Stimulated activated CD8-positive, alpha-beta memory T cell treated with anti-CD3 and anti-CD28 coated beads, Interleukin-2, amount 100 ng/mL, for 1 hour (primary cell): ENCODE measurements at places on chromosomes 2 and 18.

DNA sequence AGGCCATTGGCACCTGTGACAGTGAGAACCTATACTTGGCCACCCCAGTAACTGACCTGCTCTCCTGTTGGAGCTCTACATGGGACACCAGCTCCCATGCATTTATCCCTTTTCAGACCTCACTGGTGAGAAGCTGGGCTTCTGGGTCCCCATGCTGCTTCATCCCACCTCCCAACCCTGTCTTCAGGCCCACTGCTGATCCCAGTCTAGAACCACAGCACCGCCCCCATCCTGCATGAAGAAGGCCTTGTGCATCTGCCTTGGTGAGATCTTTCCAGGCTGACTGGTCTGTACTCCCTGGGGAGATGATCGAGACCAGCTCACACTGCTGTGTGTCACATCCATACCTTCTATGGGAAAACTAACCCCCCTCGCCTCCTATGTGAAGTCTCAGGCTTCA is 22.7 kb downstream of the TTC32 start:
- DNase-seq: no peak

GRCh38 chr2:214800180-214800579 is 9.3 kb downstream of the BARD1 start:
- no peak for DNase-seq

- DNase-seq: no peak
Measured at GRCh38 chr2:215904101-215904500, 109.2 kb downstream of the MREG start.

GRCh38 chr2:201961401-201961800 is 72.3 kb upstream of the FZD7 start:
- no peak for DNase-seq

DNA sequence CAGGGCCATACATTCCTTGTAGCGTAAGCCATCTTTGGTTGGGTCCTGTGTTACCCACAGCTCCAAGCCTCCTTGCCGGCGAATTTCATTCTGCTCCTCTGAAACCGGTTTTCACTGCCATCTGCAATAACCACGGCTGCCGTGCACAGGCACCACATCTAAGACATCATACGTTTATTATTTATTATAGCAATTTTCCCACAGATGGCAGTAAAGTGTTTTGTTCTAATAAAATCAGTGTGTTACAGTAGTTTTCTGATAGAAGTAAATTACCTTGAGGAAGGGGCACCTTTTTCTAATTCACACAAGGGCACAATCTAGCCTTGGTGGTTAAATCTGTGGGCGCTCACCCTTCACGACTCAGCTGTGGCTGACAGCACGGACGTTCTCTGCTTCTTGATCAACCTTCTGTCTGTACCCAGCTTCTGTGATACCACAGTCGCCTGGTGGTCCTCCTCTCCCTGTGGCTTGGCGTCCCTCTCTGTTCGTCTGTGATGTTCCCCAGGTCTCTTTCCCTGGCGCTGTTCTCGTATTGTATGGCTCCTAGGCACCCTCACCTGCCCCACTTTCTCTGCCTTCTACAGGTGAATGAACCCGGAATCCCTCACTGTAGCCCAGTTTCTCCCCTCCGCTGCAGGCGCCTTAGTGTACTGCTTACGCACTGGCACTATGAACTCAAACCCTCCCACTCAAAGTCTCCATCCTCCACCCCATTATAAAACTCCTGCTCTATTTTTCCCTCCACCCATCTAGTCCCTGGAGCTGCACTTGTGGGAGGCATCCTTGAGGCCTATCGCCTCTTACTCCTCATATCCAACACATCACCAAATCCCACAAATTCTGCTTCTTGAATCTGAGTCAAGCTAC is 236.8 kb downstream of the DYSF start:
- DNase-seq: no peak

- no peak for DNase-seq
Measured at GRCh38 chr2:178280244-178280852, 86.0 kb downstream of the OSBPL6 start.

DNA sequence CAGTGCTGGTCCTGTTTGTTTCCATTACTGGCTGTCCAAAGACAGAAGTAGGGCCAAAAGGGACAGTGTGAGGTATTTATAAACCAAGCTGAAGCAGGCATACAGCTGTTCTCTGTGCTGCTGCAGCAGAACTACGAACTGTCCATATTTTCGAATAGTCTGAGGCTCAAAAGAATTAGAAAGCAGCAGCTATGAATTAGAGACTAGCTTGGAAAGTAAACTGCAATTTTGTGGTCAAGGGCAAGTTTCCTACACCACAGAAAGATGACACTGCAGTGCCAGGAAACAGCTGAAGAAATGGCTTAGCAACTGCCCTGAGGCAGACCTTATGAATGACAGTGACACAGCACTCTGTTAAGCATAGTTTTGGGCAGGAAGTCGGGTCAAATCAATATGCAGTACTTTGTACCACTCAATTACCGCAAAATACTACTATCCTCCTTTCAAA is 125.3 kb downstream of the TMEM131 start:
- DNase-seq: peak; percentile 6

DNA sequence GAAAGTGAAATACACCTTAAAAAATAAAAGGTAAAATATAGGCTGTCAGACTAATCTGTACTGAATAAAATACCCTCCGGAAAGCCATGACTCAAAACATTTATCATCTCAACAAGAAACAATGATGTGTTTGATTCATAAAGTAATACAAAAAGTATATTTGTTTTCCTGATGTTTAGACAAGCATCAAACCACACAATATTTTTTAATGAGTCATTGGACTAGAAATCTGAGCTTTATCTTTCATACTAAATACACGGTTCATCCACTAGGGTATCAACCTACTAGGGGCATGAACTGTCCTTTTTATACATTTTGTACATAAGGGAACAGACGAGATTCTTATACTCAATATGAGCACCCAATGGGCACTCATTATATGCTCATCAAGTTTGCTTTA is 31.3 kb downstream of the CD226 start:
- no peak for DNase-seq

DNA sequence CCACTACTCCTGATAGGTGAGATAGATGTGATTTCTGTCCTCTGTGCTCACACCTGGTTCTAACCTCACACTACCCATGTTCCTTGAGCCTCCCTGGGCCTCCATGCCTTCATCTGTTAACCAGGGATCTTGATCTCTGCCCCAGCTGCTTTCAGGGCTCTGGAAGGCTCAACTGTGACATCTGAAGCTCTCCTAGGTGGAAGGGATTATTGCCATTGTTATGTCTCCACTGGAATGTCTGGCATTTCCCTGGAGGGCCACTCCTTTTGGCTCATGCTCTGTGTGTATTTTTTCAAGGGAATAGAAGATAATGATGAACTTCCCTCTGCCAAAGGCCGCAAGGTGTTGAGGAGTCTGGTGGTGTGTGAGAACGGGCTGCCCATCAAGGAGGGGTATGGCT is 41.2 kb downstream of the PCARE start:
- no peak for DNase-seq

GRCh38 chr2:42099438-42100173 is 51.8 kb downstream of the PKDCC start:
- DNase-seq: no peak

DNA sequence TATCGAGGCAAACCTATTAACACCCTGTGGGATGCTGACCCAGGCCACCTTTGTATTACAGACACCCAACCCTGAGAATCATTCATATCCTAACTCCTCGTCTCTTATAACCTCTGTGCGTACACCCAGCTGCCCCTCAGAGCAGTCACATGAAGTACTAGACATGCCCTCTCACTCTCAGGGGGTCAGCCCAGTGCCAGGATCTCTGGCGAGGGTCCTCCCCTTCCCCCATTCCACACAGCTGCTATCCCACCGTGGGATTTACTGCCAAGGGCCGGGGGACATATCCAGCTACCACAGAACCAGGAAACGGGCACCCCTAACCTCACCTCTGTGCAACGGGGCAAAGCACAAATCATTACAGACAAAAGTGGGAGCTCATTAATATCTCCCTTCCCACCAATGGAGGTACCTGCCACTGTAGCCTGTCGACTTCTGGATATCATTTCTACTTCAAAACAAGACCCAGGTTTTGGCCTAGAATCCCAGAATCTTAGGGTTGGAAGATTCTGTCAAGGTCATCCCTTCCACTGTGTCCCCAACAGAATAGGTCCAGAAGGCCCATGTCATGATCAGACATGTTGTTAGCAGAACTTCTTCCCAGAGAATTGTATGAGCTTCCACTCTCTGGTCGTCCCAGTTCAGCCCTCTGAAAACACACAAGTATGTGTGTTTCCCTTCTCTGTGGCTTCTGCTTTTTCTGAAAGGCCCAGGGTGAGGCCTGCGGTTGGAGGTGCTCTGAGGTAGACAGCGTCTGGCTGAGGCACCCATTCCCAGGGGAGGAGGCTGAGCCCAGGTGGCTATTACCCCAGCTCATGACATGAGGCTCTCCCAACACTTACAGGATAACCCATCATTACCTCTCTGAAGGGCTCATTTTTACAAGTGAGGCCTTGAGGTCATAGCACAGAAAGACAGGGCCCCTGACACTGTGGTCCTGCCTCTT is 1.7 kb downstream of the TMBIM1 start:
- no peak for DNase-seq

DNA sequence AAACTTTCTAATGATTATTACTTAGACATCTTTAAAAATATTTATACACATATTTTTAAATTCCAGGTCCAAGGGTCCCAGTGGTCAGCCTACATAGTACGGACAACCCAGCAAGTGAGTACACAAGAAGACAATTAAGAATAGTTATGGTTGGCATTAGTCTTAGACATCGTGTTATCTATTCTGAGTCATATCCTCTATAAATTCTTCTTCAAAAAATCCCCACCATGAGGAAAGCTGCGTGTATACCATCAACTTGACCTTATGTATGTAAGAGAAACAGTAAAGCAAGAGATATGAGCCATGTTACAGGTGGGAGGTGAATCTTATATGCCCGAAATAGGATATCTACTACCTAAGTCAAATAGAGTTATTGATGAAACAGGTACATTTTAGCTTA is 1339.8 kb downstream of the DPP10 start:
- no peak for DNase-seq

- no peak for DNase-seq
Measured at GRCh38 chr18:22816266-22817176, 116.6 kb upstream of the RBBP8 start.

DNA sequence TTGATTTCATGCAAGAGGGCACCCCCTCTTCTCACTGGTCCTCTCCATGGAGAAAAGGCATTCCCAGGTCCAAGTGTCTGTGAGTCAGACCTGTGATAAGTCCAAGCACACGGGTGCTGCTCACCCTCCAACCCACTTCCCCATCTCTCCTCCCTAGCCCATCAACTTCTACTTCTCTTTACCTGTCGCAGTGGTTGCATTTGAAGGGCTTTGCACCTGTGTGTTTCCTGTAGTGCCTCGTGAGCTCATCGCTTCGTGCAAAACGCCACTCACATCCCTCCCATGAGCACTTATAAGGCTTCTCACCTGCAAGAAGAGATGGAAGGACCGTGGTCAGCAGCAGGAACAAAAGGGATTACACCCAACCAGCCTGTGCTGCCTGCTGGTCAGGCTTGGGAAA is 77.5 kb downstream of the KLF7 start:
- no peak for DNase-seq

- no peak for DNase-seq
Measured at GRCh38 chr2:225493420-225494099, 94.0 kb downstream of the NYAP2 start.

- no peak for DNase-seq
Measured at GRCh38 chr2:144324446-144325045, 195.4 kb downstream of the ZEB2 start.

- DNase-seq: no peak
Measured at GRCh38 chr18:76410033-76410432, 85.0 kb downstream of the ZNF516 start.

DNA sequence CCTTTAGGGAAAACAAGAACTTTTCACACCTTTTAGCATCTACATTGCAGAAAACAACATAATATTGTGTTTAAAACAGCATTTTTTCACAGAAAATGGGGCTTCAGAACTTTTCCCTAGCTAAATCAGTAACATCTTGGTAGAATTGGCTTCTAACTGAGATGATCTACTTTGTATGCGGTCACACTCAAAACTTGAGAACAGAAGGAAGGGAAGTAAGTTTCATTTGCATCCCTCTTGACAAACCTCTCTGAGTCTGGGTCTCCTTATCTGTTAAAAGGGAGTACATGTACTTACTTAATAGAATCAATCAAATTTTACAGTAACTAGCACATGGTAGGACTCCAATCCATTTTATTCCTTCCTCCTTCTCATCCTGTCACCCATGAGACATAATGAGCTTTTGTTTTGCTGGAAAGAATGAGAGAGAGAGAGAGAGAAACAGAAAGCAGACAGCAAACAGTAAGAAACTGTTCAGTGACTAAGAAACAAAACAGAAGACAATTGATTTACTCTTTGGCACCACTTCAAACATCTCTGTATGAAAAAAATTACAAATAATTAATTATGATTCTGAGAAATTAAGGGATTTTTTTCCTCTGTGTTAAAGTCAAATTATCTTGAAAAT is 387.3 kb downstream of the SATB2 start:
- no peak for DNase-seq

DNA sequence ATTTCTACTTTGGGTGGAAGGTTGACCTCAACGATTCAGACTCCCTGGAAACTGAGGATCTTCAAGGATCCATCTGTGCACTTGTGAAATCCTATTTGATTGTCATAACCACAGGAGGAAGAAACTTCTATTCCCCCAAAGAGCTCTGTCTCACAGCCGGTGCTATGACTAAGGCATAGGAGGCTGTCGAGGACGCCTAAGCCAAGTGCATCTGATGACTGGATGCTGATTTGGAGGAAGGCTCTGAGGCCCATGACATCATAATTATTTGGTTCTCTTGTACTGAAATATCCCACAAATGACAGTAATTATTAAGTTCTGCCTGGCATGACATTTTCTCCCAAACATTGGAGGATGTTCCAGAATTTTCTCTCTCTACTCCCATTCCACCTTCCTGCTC is 13.8 kb upstream of the KCNF1 start:
- DNase-seq: no peak

DNA sequence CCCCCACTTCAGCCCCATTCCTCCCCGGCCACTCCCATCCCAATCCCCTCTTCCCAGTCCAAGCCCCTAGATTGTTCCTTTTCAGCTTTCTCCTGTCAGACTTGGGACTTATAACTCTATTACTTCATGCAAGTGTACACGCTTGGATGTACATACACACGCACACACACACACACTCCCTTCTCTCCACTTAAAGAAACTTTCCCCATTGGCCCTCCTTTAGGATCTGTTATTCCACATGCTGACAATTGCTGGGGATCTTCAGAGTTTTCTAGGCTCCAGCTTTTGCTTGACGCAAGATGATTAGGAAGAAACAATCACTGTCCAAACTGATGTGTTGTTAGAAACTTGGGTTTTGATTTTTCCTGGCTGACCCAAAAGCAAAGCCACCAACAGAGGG is 75.4 kb downstream of the CDK15 start:
- DNase-seq: no peak

DNA sequence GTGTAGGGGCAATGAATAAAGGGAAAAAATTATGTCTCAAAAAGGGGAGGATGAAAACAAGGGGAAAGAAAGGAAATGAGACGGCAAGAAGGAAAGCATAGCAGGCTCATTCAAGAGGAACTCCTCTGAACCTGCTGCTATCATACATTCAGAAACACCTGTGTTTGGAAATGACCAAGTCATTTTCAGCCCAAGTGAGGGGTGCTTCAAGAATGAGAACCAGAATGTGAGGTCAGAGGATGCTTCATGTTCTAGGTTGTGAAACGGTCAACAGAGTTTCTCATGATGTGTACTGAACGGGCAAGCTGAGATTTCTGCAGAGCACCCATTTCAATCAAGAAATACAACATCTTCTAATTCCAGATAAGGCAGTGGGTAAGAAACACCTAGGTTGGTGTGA is 1367.2 kb upstream of the CELF4 start:
- no peak for DNase-seq
